Iris pigment epithelial cell (primary cell): ENCODE measurements at places on chromosomes 4 and X.
A peak's percentile ranks its signal among the peaks of the same experiment; 100 is the strongest.

DNA sequence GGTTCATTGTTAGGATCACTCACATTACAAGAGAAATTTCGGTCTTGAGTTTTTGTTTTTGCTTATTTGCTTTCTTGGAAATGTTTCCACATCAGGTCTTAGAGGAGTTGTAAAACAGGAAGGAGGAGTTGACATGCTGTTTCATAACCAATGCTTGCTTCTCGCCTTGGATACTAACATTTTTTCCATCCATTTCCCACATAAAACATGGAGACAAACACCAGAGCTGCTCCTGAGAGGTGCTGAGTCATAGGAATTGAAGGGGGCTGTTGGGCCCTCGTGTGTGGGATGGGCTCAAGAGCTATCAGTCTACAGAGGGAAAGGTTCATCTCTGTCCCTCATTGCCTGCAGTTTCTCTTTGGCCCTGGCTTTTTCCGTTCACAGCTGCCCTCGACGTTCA is 29.9 kb downstream of the TBL1X start:
- peak; percentile 23 for DNase-seq

DNA sequence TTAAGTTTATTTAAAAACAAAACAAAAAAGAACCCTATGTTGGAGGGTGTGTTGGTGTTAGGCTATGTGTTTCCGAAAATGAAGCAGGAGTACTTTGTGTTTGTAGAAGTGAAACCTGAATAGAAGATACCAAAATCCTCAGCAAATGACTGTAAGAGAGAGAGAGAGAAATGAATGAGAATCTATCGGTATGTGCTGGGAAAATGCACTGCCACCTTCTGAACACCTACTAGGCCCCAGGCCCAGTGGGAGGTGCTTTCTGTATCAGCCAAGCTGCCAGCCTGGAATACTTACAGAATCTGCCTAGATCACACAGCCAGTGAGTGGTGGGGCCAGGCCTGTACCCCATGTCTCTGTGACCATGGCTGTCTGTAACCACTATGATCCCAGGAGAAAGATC is 14.9 kb upstream of the PIM2 start:
- no peak for DNase-seq

- peak; percentile 44 for DNase-seq
These were observed 126.4 kb downstream of the KDR start for GRCh38 chr4:54999003-54999402.

DNA sequence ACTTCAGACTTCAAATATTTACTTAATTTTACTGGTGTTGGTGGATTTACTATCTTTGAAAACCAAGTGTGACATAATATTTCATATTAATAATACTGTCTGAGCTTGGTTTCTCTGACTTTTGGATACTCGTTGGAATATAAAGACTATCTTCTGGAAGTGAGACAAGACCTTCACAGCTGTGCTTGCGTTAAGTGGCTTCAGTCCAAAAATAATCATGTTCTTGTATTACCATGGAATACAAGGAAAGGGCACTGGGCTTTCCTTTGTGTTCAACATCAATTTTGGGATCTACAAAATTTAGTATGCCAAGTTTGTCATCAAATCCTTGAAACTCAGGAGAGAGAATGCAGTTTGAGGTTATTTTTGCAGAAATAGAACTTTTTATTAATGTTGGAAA is 712.4 kb upstream of the LCORL start:
- no peak for DNase-seq

DNA sequence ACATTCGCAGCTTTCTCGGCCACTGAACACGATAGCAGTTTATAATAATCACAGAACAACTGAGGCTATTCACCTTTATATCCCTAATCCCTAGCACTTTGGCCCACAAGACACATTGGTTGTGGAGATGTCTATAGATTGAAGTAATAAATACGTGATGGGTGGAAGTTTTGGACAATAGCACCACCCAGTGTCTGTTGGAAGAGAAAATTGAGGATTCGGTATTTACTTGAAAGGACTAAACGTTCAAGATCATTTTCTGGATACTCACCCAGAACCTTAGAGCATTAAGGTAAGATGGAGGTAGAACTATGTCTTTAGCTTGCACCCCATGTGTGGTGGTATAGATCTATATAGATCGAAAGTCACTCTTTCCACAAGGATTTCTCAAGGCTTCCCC is 787 bp upstream of the TMSB15A start:
- DNase-seq: peak; percentile 3

DNA sequence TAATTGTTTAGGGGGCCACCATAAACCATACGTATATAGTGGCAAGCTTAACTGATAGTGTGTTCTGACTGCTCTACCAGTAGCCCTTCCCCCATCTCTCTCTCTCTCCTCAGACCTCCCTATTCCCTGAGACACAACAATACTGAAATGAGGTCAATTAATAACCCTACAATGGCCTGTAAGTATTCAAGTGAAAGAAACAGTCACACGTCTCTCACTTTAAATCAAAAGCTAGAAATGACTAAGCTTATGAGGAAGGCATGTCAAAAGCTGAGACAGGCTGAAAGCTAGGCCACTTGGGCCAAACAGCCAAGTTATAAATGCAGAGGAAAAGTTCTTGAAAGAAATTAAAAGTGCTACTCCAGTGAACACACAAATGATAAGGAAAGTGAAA is 78.0 kb downstream of the PRDM5 start:
- no peak for DNase-seq

GRCh38 chrX:51456814-51457213 is 39.6 kb downstream of the NUDT11 start:
- DNase-seq: no peak

- no peak for DNase-seq
These were observed 204.0 kb upstream of the ANXA3 start for GRCh38 chr4:78347527-78347926.

- DNase-seq: no peak
These were observed 457.8 kb downstream of the TRAM1L1 start for GRCh38 chr4:116627545-116627944.

DNA sequence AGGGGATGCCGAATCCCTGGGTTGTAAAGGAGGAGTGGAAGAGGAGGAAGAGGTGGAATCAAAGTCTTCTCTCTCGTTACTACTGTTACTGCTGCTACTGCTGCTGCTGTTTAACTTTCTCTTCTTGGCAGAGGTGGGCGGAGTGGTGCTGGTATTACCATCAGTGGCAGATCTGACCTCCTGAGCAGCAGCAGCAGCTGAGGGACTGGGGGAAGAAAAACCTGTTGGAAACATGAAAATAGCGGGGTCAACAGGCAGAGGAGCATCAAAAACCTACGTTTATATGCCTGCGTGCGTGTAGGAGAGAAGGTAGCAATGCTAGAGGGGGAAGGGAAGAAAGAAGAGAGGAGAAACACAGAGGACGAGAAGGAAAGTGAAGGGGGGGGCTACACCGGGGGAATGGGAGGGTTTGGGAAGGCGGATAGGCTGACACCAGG is 339 bp downstream of the CUL4B start:
- peak; percentile 64 for DNase-seq

DNA sequence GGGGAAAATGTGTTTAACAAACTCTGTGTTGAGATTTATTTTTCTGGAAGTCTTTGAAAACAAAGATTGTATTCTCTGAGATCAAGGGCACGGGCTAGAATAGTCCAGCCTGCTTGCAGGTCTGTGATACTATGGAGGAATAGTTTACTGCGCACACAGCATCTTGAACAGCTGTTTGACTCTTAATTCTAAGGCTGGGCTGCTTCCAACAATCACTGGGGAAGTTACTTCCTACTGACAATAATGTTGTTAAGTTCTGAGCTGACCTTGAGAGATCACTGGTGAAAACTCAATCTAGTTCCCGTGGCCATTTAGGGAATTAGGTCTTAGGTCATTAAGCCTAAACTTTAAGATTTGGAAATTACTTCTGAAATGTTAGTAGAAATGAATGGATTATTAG is 416.1 kb upstream of the FTHL17 start:
- DNase-seq: no peak
